Pancreas (tissue), 10 donors: ENCODE measurements at places on chromosomes 1 and 21. TPM values are rescaled to one million over a fixed set of nuclear protein-coding genes. Genes with fewer than 3 reads are reported as not detected.

DNA sequence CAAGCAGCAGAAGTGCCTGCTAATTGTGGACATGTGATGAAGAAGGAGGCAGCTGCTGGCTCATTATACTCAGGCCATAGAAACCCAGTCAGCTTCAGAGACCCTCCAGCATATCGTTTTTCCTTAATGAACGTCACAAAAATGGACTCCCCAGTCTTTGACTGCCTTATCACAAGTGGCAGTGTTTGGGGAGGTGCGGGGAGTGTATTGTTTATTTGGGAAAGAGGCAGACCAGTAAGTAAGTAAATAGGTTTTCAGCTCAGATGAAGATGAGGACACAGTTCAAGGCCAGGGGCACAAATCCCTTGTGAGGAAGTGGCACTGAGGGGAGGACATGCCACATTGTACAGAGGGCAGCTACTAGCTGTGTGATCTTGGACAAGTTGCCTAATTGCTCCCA lies 43.5 kb upstream of the NRDC start:
- H3K27ac ChIP-seq: no peak overlapping the region
- H3K27me3 ChIP-seq: no peaks in the 10 kb centered on the region
- H3K36me3 ChIP-seq: no peaks in the 10 kb centered on the region
- no peak for DNase-seq

- no peaks in the 10 kb centered on the region for H3K27me3 ChIP-seq
- no peak for DNase-seq
- H3K4me1 ChIP-seq: no peaks in the 10 kb centered on the region
- no peak overlapping the region for H3K4me3 ChIP-seq
- H3K27ac ChIP-seq: no peak overlapping the region
- no peaks in the 10 kb centered on the region for H3K36me3 ChIP-seq
Observed at GRCh38 chr1:23646091-23646490, 45.5 kb upstream of the RPL11 start.

- H3K27ac ChIP-seq: no peak overlapping the region
- no peaks in the 10 kb centered on the region for H3K4me1 ChIP-seq
- no peaks in the 10 kb centered on the region for H3K36me3 ChIP-seq
- DNase-seq: no peak
Observed at GRCh38 chr1:54169068-54169467, 16.3 kb upstream of the CDCP2 start.

- H3K4me1 ChIP-seq: no peaks in the 10 kb centered on the region
- no peak overlapping the region for H3K4me3 ChIP-seq
- no peaks in the 10 kb centered on the region for H3K36me3 ChIP-seq
- DNase-seq: no peak
Observed at GRCh38 chr1:41679531-41679930, 195.0 kb upstream of the EDN2 start.

DNA sequence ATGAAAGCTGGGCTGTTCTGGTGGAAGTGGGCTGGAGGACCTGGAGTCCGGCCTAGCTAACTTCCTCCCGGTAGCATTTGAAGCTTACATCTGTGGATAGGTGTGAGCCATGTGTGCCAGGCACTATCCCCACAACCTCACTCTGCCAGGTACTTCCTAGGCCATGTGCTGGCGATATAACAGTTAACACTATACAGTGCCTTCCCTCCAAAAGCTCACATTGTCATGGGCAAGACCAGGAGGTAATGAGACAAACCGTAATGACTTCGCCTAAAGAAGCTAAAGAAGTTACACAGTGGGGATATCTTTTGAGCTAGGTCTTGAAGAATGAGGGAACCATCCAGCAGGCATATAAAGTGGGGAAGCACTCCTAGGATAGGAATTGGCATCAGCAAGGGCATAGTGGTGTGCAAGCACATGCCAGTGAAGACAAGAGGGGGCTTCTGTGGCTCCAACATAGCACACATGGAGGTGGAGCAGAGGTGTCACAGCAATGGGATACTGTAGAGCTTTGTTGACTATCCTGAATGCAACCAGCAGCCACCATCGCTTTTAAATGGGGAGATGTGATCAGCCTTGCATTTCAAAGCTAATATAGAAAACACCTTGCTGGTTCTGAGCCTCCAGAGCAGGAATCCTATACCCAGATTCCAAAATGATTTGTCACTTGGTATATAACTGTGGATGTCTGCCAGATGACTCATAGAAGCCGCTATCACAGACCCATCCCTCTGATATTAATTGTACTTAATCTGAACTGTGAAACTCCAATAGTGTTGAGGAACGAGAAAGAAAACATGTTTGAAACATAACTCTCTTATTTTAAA lies 466.3 kb downstream of the LMO4 start:
- peak; percentile 25 for DNase-seq
- H3K36me3 ChIP-seq: no peaks in the 10 kb centered on the region
- no peak overlapping the region for H3K27ac ChIP-seq
- peaks cover 24% of the 10 kb centered on the region for H3K4me1 ChIP-seq
- no peak overlapping the region for H3K4me3 ChIP-seq

GRCh38 chr1:30706528-30706927 lies 16.9 kb downstream of the MATN1 start:
- no peaks in the 10 kb centered on the region for H3K36me3 ChIP-seq
- no peaks in the 10 kb centered on the region for H3K27me3 ChIP-seq
- DNase-seq: peak; percentile 41
- no peak overlapping the region for H3K27ac ChIP-seq

- H3K4me1 ChIP-seq: no peaks in the 10 kb centered on the region
- H3K27me3 ChIP-seq: no peaks in the 10 kb centered on the region
- no peak overlapping the region for H3K4me3 ChIP-seq
- no peak for DNase-seq
Observed at GRCh38 chr1:179817056-179817455, 60.5 kb downstream of the TOR1AIP2 start.

DNA sequence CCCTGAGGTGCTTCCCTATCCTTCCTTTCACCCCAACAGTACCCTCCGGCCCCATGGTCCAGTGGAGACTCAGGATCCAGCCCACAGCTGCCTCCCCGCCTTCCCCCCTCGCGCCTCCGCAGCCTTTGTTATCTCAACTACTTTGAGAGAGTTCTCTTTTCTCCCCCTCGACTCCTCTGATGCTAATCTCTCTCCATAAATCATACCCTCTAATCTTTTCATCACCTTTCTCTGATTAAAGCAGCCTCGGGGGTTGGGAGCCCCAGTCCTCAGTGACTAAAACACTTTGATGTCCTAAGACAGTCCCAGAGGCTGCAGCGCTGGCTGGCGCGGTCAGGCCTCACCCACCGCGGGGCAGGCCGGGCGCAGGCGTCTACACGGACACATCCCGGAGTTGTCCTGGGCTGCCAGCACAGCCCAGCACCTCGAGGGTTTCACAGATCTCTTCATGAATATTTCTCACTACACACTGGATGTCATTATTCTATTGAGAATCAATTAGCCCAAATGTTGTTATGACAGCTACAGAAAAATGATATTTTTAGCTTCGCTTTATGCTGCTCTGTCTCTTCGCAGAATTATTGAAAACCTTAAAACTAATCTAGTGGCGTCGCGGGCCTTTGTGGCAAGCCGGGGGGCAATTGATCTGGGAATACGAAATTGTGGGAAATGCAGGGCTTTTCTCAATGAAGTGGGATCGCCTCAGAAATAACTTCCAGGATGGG lies 289.5 kb downstream of the RRAGC start:
- no peaks in the 10 kb centered on the region for H3K27me3 ChIP-seq
- DNase-seq: no peak
- H3K27ac ChIP-seq: no peak overlapping the region
- no peaks in the 10 kb centered on the region for H3K36me3 ChIP-seq
- H3K4me1 ChIP-seq: no peaks in the 10 kb centered on the region

DNA sequence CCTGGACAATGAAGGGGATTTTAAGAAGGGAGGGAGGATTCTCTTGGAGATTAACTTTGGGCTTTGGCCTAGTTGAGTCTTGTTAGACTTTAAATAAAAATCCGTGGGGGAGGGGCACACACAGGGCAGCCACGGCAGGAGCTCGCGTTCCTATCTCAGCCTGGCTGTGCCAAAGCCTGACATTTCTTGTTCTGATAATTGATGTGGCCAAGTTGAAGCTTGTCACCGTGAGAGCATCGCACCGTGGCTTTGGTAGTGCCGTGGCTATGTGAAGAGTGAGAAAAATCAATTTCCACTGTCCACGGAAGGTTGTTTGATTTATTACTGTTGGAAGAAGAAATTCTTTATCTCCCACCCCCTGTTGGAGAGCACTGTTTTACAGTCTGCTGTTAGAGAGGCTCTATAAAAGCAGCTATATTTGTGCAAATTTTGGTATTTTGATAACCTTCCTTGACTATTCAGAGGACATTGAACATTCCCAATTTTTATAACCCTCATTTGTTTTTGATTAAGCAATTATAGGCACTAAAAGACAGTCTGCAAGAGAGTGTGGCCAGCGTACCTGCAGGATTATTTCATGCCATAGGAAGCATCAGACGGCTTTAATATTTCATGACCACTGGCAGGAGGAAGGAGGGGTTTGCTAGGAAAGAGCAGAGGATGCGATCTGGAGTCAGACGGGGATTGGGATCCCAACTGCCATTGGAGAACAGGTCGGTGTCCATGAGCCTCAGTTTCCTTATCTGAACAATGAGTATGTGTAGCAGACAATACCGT lies 160.7 kb downstream of the KAZN start:
- DNase-seq: no peak
- H3K4me1 ChIP-seq: no peaks in the 10 kb centered on the region
- no peaks in the 10 kb centered on the region for H3K36me3 ChIP-seq
- no peak overlapping the region for H3K27ac ChIP-seq
- no peak overlapping the region for H3K4me3 ChIP-seq

GRCh38 chr1:35706846-35707600 lies 11.7 kb downstream of the C1orf216 start:
- no peak for DNase-seq
- no peak overlapping the region for H3K4me3 ChIP-seq
- no peaks in the 10 kb centered on the region for H3K36me3 ChIP-seq

GRCh38 chr1:220572416-220572815 lies 44.5 kb downstream of the MARK1 start:
- H3K4me3 ChIP-seq: no peak overlapping the region
- no peaks in the 10 kb centered on the region for H3K36me3 ChIP-seq
- no peaks in the 10 kb centered on the region for H3K27me3 ChIP-seq
- H3K27ac ChIP-seq: no peak overlapping the region

- no peak for DNase-seq
- no peak overlapping the region for H3K4me3 ChIP-seq
- no peaks in the 10 kb centered on the region for H3K36me3 ChIP-seq
- H3K4me1 ChIP-seq: no peaks in the 10 kb centered on the region
- H3K27ac ChIP-seq: no peak overlapping the region
- no peaks in the 10 kb centered on the region for H3K27me3 ChIP-seq
Observed at GRCh38 chr1:54497338-54497737, 50.7 kb upstream of the ACOT11 start.

- H3K27ac ChIP-seq: no peak overlapping the region
- peaks cover 12% of the 10 kb centered on the region for H3K4me1 ChIP-seq
- H3K36me3 ChIP-seq: no peaks in the 10 kb centered on the region
- no peak overlapping the region for H3K4me3 ChIP-seq
- DNase-seq: no peak
Observed at GRCh38 chr1:229846351-229846750, 220.3 kb downstream of the URB2 start.

- DNase-seq: no peak
- no peak overlapping the region for H3K4me3 ChIP-seq
- no peaks in the 10 kb centered on the region for H3K4me1 ChIP-seq
Observed at GRCh38 chr1:75373542-75374159, 237.3 kb downstream of the SLC44A5 start.

GRCh38 chr1:91650764-91651163 lies 150.1 kb downstream of the CDC7 start:
- H3K27ac ChIP-seq: no peak overlapping the region
- peak; percentile 37 for DNase-seq
- no peaks in the 10 kb centered on the region for H3K36me3 ChIP-seq

DNA sequence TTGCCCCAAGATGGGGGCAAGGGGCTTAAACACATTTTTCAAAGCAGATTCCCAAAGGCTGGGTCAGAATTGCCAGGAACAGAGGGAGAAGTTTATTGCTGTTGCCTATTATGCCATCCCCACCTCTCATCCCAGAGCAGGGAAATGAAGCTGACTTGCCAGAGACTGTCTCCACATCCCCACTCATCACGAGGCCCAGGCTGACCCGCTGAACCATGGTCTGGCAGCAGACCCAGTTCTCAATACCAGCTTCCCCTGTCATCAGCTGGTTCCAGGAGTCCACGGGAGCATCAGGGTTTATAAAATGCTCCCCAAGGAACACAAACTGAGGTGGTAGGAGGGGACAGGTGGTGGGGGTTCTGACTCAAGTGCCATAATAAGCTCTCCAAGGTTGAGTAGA lies 605.9 kb downstream of the NPHP4 start:
- H3K4me1 ChIP-seq: no peaks in the 10 kb centered on the region
- H3K27ac ChIP-seq: no peak overlapping the region
- H3K36me3 ChIP-seq: no peaks in the 10 kb centered on the region

DNA sequence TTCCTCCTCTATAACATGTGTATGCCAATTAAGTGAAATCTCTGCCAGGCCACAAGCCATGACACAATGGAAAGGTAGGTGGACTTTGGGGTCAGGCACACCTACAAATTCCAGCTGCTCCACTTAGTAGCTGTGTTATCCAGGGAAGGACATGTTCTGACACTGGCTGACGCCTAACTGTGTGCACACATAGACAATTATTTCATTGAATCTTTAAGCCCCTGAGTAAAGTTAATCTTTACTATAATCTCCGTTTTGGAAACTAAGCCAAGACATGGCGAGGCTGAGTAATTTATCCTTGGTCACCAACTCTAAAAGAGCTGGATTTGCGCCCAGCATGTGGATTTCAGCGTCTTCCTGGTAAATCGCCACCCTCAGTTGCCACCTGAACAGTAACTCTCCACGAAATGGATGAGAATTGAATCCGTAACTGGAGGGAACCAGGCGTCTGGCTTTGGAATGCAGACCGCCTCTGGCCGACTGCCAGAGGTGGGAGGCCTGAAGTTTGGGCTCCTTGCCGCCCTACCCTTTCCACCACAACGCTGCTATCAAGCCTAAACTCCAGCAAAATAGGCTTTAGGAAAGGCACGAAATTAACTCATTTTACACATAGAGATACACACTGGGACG lies 888 bp upstream of the SNRPE start:
- peak; percentile 67 for DNase-seq
- H3K4me3 ChIP-seq: peak overlapping the region; percentile 94
- H3K36me3 ChIP-seq: peaks cover 6% of the 10 kb centered on the region
- H3K4me1 ChIP-seq: peaks cover 9% of the 10 kb centered on the region
- H3K27ac ChIP-seq: peak overlapping the region; percentile 75

DNA sequence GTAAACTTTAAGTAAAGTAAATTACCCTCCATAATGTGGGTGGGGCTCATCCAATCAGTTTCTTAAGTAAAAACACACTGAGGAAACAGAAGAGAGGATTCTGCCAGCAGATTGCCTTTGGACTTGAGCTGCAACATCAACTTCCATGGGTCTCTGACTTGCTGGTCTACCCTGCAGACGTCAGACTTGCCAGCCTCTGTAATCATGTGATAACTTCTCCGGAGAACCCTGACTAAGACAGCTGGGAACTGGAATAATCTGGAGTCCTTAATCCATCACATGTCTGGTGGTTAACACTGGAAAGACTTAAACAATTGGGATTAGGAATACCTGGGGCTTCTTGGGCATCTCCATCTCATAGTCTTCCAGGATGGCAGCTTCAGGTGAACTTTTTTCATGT lies 13.2 kb upstream of the CEP350 start:
- H3K36me3 ChIP-seq: no peaks in the 10 kb centered on the region
- H3K4me1 ChIP-seq: no peaks in the 10 kb centered on the region
- H3K4me3 ChIP-seq: no peak overlapping the region
- H3K27me3 ChIP-seq: no peaks in the 10 kb centered on the region
- no peak for DNase-seq

- no peaks in the 10 kb centered on the region for H3K36me3 ChIP-seq
- peak; percentile 54 for DNase-seq
Observed at GRCh38 chr1:228278432-228278941, 70.6 kb downstream of the OBSCN start.

The DRAXIN gene
- total RNA-seq: not detected

The MFSD2A gene
- total RNA-seq: 0.34 TPM

The FNDC5 gene
- 0.52 TPM for total RNA-seq

The ARHGAP30 gene
- total RNA-seq: 1.5 TPM

The CATSPERE gene
- 0.87 TPM for total RNA-seq
